ENCODE measurements at places on chromosomes 16 and 17. TPM values are rescaled to one million over a fixed set of nuclear protein-coding genes. Genes with fewer than 3 reads are reported as not detected.

Gene MPHOSPH6
- total RNA-seq, result 5.4 TPM

DNA sequence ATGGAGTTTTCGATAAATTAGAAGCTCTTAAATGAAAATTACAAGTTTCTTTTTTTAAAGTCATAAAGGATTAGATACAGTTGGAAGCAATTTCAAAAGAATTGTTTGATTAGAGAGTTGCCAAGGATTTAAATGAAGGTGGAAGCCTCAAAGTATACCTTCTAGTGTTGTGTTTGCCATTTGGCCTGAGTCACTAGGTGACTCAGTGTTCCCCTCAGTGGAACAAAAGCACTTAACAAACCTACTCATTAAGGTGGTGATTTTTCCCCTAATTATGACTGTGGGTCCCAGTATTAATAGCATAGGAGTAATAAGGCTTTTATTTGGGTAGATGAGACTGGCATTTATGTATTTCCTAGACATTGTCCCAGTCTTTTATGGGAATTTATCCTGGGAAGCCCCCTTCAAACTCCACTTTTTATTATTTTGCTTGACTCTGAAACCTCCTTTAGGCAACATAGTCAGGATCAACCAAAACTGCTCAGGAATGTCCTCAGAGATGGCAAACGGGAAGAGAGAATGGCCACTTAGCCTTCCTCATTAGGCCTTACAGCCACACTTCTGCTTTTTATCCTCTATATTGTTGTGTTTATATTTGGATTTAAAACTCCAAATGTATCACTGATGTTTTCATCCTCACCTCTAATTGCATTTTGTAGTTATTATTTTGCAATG, 161.0 kb downstream of the FTO start:
- H3K36me3 ChIP-seq, result peaks cover 2% of the 10 kb centered on the region
- DNase-seq, result peak; percentile 24
- H3K4me3 ChIP-seq, result no peak overlapping the region
- no peaks in the 10 kb centered on the region for H3K4me1 ChIP-seq
- H3K27me3 ChIP-seq, result no peaks in the 10 kb centered on the region

Gene CES3
- total RNA-seq, result under 0.01 TPM

Gene SCNN1B
- total RNA-seq, result not detected

DNA sequence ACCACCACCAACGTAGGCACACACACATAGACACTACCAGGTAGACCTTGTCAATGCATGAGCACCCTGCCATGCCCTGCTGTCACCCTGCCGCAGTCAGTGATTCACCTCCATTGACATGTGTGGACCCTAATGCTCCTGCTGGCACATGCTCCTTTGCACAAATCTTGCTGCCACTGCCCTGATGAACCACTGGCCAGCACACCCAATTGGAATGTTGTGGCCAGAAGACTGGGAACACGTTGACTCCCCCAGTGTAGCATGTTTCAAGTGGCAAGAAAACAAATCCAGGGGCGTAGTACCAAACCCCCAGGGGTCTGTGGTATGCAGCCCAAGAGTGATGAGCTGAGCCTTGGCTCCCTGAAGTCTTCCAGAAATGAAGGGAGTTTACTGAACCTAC, 486.4 kb upstream of the KIF2B start:
- DNase-seq, result no peak
- H3K36me3 ChIP-seq, result no peaks in the 10 kb centered on the region
- no peak overlapping the region for H3K27ac ChIP-seq
- no peaks in the 10 kb centered on the region for H3K27me3 ChIP-seq

Gene SLC5A11
- total RNA-seq, result under 0.01 TPM

GRCh38 chr17:6437956-6438355, 3.0 kb upstream of the AIPL1 start:
- no peaks in the 10 kb centered on the region for H3K4me1 ChIP-seq
- no peak for DNase-seq
- no peaks in the 10 kb centered on the region for H3K36me3 ChIP-seq
- peaks cover 10% of the 10 kb centered on the region for H3K27me3 ChIP-seq
- H3K4me3 ChIP-seq, result no peak overlapping the region

Data from IMR-90 (cell line).